NCI-H2081 treated with DMSO at 0.1 percent for 48 hours (cell line): ENCODE measurements at places on chromosomes 11 and 22.
A peak's percentile ranks its signal among the peaks of the same experiment; 100 is the strongest.

GRCh38 chr11:71404209-71404608 is 44.0 kb downstream of the DHCR7 start:
- DNase-seq, result no peak

GRCh38 chr22:19852177-19852781 is 2.4 kb downstream of the GNB1L start:
- DNase-seq, result no peak

DNA sequence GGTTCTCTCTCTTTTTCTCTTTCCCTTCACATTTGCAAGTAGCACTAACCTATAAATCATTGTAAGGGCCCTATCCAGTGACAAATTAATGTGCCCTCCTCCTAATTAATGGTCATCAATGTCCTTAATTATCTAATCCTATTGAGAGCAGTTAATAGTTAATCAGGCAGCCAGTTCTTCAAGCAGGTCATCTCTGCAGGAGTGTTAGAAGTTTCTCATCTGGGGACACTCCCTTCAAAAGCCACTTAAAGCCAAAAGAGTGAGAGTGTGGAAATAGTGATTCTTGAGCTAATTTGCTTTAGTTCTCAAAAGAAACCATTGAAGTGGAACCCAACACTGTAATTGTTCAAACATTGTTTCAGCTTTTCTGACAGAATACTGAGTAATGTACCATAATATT is 141.6 kb downstream of the ELP4 start:
- DNase-seq, result no peak

GRCh38 chr22:24086310-24086709 is 75.2 kb downstream of the CABIN1 start:
- DNase-seq, result no peak

GRCh38 chr11:116596346-116597260 is 176.2 kb downstream of the BUD13 start:
- DNase-seq, result no peak

- DNase-seq, result no peak
Measured at GRCh38 chr22:46289244-46289891, 7.3 kb upstream of the GTSE1 start.

DNA sequence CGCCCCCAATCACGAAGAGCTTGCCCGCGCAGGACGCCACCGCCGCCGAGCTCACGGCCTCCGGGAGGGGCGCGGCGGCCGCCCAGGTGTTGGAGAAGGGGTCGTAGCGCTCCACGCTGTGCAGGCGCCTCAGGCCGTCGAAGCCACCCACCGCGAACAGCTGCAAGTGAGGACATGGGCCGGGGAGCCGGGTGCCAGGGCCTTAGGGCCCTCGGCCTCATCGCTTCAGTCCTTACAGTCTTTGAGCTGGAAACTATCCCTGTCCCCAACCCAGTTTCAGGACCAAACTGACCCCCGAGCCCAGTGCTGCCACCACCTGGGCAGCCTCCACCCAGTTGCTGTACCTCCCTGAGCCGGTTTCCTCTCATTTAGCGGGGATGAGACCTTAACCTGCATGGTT is 7.6 kb downstream of the KLHL35 start:
- no peak for DNase-seq

GRCh38 chr22:42228483-42228882 is 42.0 kb downstream of the TCF20 start:
- DNase-seq, result no peak

- DNase-seq, result no peak
Measured at GRCh38 chr11:78110830-78111229, 28.6 kb downstream of the ALG8 start.

DNA sequence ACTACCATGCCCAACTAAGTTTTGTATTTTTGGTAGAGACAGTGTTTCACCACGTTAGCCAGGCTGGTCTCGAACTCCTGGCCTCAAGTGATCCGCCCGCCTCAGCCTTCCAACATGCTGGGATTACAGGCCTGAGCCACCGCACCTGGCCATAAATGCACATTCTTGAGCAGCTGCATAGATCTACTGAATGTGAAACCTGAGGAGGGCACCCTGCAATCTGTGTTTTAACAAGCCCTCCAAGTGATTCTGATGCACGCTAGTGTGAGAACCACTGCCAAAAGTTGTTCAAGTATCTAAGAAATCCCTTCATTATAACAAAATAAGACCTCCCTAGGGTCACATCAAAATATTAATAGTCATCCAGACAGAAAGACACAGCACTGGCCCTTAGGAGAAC is 89.3 kb downstream of the RDX start:
- no peak for DNase-seq

DNA sequence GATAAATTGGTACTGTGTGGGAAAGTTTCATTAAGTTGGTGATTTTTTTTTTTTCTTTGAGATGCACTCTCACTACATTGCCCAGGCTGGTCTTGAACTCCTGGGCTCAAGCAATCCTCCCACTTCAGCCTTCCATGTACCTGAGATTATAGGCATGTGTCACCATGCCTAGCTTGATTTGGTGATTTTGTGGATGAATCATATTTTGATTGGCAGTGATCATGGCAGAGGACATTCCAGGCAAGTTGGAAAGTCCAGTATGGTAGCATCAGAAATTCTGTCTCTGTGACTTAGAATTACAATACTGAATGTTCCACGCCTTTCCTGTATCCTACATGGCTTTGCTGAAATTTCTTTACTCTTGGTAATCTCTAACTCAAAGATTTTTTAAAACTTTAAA is 49.4 kb downstream of the HORMAD2 start:
- DNase-seq, result no peak

DNA sequence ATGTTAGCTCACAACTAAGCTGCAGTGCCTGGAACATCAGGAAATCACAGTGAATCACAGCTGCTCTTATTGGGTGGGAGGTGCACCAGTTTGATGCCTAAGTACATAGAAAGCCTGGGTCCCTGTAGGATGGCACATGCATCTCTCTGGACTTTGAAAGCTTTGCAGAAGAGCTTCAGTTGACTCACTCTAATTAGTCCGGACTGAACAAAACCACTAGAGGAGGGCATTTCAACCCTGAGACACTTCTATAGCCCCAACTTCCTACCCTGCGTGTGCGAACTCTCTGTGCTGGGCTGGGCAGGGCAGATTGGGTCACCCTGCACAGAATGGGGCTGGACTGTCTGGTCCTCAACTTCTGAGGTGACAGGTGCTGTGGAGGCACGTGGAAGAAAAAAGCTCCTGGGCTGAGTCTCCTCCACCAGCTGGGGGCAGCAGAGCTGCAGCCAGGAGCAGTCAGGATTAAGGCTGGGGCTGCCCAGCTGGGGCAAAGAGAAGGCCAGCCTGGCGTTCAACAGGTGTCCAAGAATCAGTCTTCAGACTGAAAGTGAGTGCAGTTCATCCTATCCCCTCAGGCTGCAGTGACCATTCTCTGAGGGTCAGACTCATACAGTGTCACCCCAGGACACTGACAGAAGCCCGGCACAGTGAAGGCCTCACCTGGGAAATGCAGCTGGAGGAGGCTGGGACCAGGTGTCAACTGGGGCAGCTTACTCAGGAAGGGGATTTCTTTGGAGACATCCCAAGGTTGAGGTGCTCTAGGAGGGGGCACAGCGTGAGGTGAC is 22.1 kb downstream of the GGTLC2 start:
- no peak for DNase-seq

GRCh38 chr11:131428853-131429252 is 58.4 kb downstream of the NTM start:
- DNase-seq, result no peak

GRCh38 chr22:43465291-43466015 is 53.6 kb downstream of the MPPED1 start:
- no peak for DNase-seq

DNA sequence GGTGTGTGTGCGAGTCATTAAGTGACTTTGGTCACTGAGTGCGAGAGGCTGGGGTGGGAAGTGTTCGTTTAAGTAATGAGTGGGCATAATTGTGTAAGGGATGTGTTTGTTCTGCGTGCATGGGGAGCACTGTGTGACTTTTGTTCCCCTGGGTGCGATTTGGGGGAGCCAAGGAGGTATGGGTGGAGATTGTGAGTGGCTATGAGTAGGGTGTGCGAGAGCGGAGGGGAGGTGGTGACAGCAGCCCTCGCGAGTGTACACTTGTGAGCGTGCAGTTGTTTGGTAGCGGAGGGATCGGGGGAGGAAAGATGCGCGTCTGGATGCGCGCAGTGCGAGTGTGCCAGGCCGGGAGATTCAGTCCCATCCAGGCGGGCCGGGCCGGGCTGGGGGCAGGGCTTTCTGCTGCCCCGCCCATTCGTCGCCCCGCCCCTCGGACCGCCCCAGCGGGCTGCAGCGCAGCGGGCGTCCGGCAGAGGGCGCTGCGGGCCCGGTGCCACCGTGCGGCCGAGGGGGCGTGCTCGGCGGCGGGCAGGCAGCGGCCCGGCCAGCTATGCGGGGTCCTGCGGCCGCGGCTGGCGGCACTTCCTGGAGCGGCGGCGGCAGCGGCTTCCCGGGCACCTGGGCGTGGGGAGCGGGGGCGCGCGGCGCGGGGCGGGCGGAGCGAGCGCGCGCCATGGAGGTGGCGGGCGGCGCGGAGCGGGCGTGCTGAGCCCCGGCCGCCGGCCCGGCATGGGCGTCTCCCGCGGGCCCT is at the start of gene DGKZ:
DGKZ (plus strand) TSS at position 578 of the 751 bp plus-strand sequence. CDS start 197 bp downstream, outside the sequence.
- no peak for DNase-seq

DNA sequence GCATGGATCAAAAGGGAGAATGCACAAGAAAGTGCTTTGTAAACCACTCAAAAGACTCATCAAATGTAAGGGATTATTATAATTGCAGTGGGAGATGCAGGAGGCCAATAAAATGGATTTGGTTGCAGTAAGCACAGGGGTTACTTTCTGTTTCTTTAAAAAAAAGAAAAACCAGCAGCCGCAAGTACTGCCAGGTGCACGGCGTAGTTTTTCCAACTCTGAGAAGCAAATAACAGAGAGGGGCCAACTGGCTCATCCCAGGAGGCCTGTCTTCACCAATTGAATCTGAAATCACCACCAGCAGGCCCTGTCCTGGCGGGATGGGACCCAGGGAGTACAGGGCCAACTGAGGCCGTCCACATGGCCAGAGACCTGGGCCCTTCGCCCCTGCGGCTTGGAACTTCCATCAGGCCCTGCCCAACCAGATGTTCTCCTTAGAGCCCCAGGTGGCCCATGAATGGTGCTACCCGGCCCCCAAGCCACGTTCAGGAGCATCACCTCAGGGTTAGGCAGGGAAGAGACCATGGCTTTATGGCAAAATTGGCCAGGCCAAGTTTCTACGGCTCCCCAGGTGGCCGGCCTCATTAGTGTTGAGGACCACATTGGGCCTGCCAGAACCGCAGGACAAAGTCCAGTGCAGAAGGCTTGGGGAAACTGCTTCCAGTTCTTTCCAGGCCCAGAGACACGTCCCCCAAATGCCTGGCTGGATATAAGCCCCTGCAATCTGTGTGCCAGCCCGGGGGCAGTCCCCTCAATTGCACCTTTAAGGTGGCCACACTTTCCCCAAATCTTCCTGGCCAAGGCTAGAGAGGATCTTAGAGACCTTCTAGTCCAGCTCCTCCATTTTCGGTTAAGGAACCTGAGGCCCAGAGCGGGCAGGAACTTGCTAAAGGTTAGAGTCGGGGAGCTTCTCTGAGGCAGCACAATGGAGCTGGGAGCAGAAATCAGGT is 61.7 kb downstream of the CHRDL2 start:
- DNase-seq, result no peak

DNA sequence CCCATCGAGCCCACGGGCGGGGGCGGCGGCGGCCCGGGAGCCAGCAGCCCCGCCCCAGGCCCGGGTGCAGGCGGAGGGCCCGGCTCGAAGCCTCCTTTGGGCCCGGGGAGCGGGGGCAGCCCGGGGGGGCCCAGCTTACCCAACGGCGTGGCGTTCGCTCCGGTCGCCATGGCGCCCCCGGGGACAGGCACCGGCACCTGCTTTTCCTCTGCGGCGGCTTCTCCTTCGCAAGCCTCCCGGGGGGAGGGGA is 194 bp downstream of the SF1 start:
- DNase-seq, result no peak

DNA sequence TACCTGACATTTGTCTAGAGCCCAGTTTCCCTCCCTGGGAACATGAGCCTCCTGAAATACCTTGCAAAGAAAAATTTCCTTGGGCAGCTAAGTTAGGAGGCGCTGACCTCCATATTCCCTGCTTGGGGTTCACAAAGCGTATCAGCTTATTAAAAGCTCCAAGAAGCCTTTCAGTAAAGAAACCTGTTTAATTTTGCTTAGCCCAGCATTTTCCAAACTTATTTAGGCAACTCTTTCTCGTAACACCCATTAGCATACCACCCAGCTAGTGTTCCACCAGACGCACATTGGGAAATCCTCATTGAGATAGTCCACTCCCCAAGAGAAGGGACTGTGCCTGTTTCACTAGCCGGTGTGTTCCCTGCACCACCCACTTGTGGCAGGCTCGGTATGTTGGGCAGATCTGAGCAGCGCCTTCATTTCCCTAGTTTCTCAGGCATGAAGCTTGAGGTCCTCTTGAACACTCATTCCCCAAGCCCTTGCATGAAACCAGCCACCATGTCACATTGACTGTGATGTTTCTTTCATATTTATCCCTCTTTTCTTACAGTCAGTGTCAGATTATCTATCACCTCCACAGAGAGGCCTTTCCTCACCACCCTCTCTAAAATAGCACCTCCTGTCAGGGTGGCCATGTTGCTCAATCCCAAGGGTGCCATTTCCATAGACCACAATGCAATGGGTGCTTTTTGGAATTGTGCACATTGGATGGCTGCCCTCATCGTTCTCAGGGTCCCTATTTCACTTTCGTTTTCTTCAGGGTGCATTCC is 12.5 kb upstream of the ELF5 start:
- DNase-seq, result no peak

GRCh38 chr11:130211781-130212401 is 52.3 kb downstream of the ST14 start:
- no peak for DNase-seq

- no peak for DNase-seq
Measured at GRCh38 chr22:36470162-36470993, 11.1 kb downstream of the TXN2 start.

GRCh38 chr11:131217313-131218310 is 152.8 kb upstream of the NTM start:
- DNase-seq, result no peak

DNA sequence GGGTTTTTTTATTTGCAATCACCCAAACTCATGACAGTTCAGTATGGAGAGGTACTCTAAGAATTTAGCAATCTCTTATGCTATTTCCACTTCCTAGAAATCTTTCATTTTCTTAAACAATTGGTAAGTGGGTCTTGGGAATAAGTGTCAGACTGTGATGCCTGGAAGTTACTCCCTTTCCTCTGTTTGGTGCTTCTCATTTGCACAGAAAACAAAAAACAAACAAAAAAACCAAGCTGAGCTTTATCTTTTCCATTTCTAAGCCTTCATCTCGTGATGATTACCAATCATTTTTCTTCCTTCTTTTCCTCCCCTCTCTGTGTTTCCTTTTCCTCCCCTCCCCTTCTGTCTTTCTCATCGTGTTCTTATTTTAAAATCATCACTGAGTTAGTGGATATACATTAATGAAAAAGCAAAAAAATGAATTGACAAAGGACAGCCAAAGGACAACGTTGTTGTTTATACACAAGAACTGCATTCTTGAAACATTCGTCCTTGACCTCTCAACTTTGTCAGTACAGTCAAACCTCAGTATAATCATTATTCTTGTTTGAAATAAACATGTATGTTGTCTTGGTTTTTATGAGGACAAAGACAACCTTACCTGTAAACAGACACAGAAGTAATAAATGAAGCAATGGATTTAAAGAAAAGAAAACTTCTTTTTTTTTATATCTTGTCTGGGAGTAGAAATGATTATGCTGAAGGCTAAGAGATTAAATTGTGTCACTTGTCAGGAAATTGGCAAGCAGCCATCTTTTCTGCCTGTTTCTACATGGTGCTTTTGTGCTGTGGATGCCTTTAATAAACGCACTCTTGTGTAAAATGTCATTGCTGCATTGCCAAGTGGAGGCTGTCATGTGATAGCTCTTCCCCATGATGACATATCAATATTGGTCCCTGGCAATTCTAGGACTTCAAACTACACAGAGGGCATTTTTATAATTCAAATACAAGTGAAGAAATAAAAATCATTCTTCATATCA is 803.2 kb upstream of the CCDC90B start:
- peak; percentile 13 for DNase-seq

GRCh38 chr11:133810766-133811165 is 34.5 kb downstream of the SPATA19 start:
- DNase-seq, result no peak
